DMS79 (cell line): ENCODE measurements at places on chromosomes 1 and 21.

GRCh38 chr1:227893949-227894721 lies 53.6 kb downstream of the WNT9A start:
- DNase-seq: no peak

DNA sequence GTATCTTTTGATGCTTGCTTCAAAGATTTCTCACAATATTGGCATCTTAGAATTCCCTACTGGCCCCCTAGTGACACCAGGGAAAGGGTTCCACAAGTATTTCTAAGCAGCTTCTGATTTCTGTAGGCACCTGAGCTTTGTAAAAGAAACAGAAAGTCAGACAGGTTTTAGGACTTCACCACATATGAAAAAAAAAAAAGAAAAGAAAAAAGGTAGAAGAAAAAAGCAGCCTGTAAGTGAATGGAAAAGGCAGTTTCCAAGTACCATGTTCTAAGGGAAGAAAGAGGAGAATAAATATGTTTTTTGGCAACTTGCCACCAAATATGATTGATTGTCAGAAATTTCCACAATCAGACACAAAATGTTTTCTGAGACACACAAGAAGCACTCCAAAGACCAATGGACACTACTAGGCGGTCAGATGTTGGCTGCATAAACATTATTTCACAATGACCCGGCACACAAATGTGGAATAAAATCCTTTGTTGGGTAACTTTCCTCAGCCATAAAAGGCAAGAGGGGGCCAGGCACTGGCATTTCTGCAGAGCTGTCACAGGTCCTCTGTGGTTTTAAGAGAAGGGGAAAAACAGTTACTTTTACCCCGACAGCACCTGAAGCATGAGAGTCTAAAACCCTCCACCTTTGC lies 12.7 kb upstream of the CPLANE2 start:
- peak; percentile 17 for DNase-seq

- no peak for DNase-seq
Measured at GRCh38 chr1:231842441-231842840, 215.9 kb downstream of the DISC1 start.

GRCh38 chr1:10678852-10679251 lies 117.6 kb downstream of the CASZ1 start:
- no peak for DNase-seq

DNA sequence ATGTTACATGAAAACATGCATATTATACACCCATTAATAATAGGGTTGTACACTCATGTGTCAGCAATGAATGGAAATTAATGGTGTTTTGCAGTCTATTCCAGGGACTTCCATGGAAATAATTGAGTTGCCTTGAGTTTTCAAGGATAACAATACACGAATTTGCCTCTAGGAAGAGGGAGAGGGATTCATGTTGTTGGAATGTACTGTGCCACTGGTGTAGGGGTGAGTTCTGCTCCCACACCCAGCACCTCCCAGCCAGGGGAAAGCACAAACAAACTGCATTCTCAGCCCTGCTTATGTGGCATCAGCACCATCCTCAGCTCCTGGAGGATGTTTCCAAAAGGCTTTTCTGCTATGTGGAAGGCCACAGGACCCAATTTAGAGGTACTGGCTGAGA lies 57.8 kb downstream of the BCAR3 start:
- DNase-seq: no peak

DNA sequence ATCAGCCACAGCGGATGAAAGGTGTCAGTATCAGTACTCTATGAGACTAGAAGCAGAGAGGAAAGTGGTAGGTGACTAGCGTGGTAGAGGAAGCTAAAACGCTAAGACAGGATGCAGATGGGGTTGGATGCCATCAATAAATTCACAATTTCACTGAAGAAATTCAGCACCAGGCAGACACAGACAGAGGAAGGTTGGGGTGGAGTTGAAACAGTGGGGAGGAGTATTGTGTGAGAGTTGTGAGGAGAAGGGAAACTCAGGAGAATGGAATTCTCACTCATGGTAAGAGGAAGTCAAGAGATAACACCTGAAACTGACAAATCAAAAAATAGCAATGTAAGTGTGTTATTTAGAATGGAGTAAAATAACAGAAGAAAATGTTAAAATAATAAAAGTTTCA lies 208.5 kb upstream of the DAB1 start:
- no peak for DNase-seq

DNA sequence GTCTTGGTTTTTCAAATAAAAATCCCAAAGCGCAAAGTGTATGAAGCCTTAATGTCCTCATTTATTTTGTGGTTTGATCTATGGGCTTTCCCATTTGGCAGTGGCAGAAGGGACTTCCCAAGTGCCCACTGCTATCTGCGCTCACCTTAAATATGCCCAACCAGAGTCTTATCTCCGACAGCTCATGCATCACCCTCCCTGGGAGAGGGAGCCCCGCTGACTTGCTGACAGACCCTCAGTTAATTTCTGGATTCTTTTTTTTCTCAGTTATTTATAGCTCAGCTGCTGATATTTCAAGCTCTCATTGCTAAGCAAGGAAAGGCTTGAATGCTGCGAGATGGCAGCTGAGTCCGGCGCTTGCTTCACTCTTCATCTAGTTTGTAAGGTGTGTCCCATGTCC lies 19.3 kb downstream of the KAZN start:
- DNase-seq: no peak

GRCh38 chr1:212601524-212601923 lies 7.0 kb upstream of the ATF3 start:
- no peak for DNase-seq

GRCh38 chr1:8422510-8423268 lies 104.8 kb downstream of the SLC45A1 start:
- DNase-seq: no peak

DNA sequence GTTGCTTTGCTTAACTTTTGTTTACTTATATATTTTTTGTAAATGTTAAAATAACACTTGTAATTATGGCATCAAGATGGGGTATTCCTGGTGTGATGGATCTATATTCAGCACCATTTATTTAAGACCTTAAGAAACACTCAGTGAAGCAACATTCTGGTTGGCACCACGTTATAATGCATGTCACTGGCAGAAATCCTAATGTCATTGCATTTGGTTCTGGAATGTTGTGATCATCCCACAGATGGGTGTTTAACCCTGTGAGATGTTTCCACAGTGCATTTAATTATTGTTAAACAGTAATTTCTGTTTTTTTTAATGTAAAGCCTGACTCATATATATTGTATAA lies 116.5 kb downstream of the NOS1AP start:
- no peak for DNase-seq

DNA sequence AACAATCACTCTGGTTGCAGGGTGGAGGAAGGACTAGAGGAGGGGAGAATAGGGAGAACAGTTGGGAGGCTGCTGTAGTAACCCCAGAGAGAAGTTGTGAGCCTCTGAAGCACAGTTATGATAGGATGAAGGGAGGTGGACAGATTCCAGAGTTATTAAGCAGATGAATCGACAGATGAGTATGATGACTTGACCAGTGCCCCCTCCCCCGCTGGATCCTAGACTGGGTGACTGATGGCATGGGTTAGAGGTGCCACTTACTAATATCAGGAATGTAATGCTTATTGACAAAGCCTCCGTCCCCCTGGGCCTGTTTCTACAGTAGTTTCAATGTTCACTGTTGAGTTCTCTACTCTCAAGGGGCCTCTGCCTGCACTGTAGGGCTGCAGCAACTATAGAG lies 14.0 kb upstream of the TIPRL start:
- no peak for DNase-seq

DNA sequence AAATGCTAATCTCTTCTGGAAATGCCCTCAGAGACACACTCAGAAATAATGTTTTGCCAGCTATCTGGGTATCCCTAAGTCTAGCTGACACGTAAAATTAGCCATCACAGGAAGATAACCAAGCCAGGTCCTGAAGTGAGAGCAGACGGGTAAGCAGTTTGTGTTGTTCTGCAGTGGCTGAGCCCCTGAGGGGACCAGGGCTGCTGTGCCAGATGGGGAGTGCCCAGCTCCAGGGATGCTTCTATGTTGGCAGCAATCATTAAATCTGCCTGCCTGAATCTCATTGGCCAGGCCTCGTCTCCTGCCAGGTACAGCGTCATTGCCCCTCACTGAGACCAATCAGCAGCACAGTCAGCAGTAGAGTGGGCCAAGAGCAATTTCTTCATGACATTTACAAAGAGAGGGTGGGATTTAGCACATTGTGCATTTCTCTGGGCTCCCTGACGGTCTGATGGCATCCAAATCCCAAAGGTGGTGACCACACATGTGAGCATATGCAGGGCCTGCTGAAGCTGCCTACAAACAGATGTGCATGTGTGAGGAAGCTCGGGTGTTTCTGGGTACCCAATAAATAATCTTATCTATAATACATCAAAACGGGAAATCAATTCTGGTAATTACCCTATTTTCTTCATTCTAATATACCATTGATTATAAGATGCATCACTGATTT lies 58.7 kb upstream of the LRRN2 start:
- DNase-seq: no peak

GRCh38 chr1:118504867-118505266 lies 319.8 kb upstream of the SPAG17 start:
- no peak for DNase-seq

GRCh38 chr1:245997471-245998258 lies 509.4 kb downstream of the SMYD3 start:
- DNase-seq: no peak

- no peak for DNase-seq
Measured at GRCh38 chr1:234680331-234680904, 70.4 kb upstream of the IRF2BP2 start.

DNA sequence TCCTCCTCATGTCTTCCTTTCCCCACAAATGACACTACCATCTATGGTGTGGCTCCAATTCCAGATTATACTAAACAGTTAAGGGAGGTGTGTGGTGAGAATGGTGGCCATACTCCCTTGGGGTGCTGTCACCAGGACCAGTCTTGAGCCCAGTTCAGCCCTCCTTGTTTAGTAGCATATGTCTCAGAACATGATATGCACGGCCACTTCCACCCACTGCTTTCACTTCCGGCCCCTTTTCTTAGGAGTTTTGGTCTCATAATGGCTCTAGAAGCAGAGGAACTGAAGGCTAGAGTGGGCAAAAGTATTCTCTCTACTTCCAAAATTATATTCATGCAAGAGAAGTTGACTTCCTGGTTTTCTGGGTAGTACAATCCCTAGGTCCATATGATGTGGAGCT lies 45.3 kb upstream of the CACNA1E start:
- DNase-seq: no peak

DNA sequence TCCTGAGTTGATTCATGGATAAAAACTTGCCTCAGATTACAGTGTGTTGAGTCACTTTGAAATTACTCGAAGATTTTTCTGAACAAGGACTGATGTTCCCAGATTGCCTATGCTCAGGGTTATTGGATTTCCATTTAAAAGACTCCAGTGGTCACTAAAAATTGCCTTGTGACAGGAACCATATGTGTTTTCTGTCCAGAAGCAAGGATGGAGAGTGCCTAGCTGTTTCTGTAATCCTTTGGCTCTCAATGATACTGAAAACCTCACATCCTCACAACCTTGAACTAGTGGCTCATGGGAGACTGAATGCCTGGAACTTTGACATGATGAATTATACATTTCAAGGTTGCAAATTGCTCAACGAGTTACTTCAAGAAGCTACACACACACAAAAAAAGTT lies 1271.8 kb downstream of the BRINP3 start:
- DNase-seq: no peak

DNA sequence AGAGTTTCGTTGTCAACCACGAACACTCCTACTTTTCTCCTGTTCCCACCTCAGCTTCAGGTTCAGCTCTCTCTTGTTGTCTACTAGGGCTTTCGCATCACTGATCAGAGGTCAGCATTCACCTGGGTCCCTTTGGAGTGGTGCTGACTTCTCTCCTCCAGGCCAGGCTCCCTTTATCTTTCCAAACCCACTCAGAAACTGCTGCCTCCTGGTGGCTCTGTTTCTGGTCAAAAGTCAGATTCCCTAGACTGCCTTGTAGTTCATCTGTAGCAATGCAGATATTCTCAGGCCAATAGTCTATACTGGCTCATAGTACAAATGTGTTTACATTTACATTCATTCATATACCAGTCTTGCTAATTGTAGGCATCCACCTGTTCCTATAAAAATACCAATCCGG lies 6.4 kb upstream of the ERI3 start:
- DNase-seq: no peak

DNA sequence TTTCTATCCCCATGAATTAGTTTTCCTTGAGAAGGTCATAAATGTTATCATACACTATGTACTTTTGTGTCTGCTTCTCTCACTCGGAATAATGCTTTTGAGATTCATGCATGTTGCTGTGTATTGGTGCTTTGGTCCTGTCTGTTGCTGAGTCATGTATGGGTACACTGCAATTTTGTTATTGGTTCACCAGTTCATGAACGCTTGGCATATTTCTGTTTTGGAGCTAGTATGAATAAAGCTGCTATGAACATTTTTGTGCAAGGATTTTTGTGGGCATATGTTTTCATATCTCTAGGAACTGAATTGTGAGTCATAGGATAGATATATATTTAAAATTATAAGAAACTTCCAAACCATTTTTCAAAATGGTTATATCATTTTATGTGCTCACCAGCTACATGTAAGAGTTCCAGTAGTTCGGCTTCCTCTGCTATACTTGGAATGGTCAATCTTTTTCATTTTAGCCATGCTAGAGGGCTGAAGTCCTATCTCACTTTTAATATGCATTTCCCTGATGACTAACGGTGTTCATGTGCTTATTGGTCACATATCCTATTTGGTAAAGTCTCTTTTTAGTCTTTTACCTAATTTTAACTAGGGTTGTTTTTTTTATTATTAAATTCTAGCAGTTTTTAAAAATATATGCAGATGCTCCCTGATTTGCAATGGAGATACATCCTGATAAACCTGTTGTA lies 38.2 kb downstream of the ETS2 start:
- DNase-seq: no peak

- DNase-seq: no peak
Measured at GRCh38 chr1:108732398-108732797, 14.1 kb upstream of the STXBP3 start.

- DNase-seq: no peak
Measured at GRCh38 chr1:213409971-213410370, 358.9 kb downstream of the RPS6KC1 start.

- no peak for DNase-seq
Measured at GRCh38 chr1:9494936-9495758, 44.1 kb upstream of the SLC25A33 start.

- no peak for DNase-seq
Measured at GRCh38 chr1:8420318-8420717, 102.4 kb downstream of the SLC45A1 start.

GRCh38 chr1:217650674-217651073 lies 19.5 kb downstream of the SPATA17 start:
- DNase-seq: no peak
